Bronchial smooth muscle cell (primary cell): ENCODE measurements at places on chromosomes 11 and 22. TPM values are rescaled to one million over a fixed set of nuclear protein-coding genes. Genes with fewer than 3 reads are reported as not detected.

The UBASH3B gene
- total RNA-seq: 3.5 and 5.8 TPM in 2 replicates

The ARSA gene
- 11.3 and 11.5 TPM in 2 replicates for total RNA-seq

The TEAD1 gene
- total RNA-seq: 28.8 and 48.9 TPM in 2 replicates

The CABP4 gene
- not detected in 2 replicates for total RNA-seq

The LYVE1 gene
- not detected in 2 replicates for total RNA-seq

The CBX7 gene
- 5.8 and 6.2 TPM in 2 replicates for total RNA-seq
